ENCODE measurements at places on chromosomes 5 and 9. TPM values are rescaled to one million over a fixed set of nuclear protein-coding genes. Genes with fewer than 3 reads are reported as not detected.
A peak's percentile ranks its signal among the peaks of the same experiment; 100 is the strongest.

The EGR1 gene
- 68.4 TPM for total RNA-seq

The HSD17B3 gene
- total RNA-seq, result not detected

The NUP155 gene
- 13.1 TPM for total RNA-seq

DNA sequence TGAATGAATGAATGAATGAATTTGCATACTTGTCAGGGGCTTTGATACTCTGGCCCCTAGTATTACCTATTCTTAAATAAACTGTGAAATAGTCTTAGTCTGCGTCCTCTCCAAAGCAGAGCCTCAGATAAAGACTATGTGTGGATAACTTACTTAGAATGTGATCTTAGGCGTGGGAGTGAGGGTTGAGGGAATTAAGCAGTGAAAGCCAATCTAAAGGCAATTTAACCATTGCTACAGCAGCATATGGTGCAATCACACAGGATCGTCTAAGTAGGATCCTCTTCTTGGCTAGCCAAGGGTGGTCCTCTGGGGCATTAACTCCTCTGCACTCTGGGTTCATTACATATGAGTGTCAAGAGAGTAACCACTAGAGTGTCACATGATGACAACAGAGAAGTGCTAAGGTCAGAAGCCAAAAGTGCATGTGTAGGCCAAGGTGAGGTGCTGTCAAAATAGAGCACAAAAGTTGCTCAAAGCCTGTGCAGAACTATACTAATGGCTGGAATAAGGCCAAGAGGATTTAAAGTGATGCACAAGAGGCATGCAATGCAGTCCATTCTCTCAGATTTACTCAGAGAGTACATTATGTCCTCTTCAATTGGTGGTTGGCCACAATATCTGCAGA lies 274.4 kb upstream of the SEMA6A start:
- no peak for DNase-seq

GRCh38 chr9:37042421-37042820 lies 8.4 kb upstream of the PAX5 start:
- DNase-seq, result no peak

- DNase-seq, result no peak
These were observed 21.8 kb upstream of the CPEB4 start for GRCh38 chr5:173866243-173866857.

GRCh38 chr9:136977649-136978072 lies 357 bp downstream of the PTGDS start:
- no peak for DNase-seq

The IL7R gene
- 54.8 TPM for total RNA-seq

DNA sequence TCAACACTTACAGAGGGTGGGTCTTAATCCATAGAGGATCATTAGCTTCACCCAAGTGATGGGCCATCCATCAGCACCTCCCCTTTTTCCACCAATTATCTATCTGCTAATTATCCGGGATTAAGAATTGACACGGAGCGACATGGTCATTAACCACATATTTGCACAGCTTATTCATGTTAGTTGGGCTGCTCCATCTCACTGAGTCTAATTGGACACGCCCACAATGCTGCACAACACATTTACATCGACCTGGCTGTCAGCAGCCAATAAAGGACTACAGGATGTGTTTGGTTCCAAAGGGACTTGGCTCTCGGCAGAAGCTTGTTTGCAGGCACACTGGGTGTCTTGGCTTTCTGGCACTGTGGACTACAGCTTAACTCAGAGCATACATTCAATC lies 21.6 kb downstream of the FOXE1 start:
- no peak for DNase-seq

- DNase-seq, result no peak
These were observed 807.0 kb downstream of the TLE4 start for GRCh38 chr9:80378669-80379293.

GRCh38 chr5:68519143-68519542 lies 303.6 kb downstream of the PIK3R1 start:
- DNase-seq, result no peak

The C9 gene
- total RNA-seq, result not detected

DNA sequence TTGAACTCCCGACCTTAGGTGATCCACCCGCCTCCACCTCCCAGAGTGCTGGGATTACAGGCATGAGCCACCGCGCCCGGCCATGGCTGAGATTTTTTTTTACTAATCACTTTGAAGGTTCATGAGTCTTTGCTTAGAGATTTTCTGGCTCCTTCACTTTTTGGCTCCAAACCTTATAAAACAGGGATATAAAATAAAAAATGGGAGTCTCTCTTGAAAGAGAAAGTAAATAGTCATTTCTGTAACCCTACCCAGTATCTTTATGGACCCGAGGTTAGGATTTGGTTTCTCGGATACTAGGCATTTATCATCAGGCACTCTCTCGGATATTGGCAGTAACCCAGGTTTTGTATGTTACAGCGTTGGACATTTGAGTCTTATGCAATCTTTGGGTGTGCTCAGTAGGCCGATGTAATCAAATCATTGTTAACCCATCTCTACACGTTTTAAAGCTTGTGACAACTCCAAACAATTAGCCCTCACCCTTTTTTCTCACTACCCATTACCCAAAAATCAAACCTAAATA lies 25.3 kb downstream of the STXBP1 start:
- DNase-seq, result peak; percentile 15

The FOXE1 gene
- total RNA-seq, result not detected

The LAMC3 gene
- total RNA-seq, result 2.9 TPM

DNA sequence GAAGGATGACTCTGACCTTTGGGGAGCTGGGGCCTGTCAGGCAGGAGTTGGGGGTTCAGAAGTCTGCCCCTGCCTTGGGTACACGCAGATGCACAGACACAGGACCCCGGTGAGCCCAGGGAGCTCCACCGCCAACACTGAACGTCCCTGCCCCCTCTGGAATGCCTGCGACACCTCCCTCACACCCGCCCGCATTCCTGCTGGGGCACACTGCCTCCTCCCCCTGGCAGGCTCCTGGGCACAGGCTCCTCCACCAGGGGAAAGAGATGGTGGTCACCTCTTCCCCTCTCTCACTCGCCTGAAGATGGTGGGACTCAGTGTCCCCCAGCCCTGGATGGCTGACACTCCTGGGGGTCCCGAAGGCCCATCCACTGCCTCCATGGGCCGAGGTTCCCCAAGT lies 12.0 kb downstream of the CRB2 start:
- no peak for DNase-seq

The TAF11L10 gene
- total RNA-seq, result not detected

DNA sequence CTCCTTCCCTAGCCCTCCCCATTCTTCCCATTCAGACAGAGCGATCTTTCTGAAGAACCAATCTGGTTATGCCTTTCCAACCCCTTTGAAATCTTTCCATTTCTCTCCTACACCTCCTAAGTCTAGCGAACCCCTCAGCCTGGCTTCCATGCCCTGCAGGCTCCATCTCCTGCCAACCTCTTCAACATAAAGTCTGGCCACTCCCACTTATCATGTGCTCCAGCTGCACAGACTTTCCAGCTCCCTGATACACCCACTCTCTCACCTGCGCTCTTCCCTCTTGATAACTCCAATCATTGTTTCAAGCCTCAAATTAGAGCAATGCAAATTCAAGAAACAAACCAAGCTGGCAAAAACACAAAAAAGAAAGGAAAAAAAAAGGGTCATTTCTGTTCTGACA lies 3.8 kb upstream of the ORM1 start:
- DNase-seq, result no peak

GRCh38 chr5:148933903-148934432 lies 107.6 kb downstream of the ADRB2 start:
- DNase-seq, result no peak

The FAM78A gene
- 1.6 TPM for total RNA-seq

The SLC6A3 gene
- not detected for total RNA-seq

- DNase-seq, result peak; percentile 80
These were observed 5.8 kb upstream of the ST6GALNAC6 start for GRCh38 chr9:127905004-127905728.

The GARIN3 gene
- not detected for total RNA-seq

GRCh38 chr5:169527066-169527465 lies 56.5 kb upstream of the SPDL1 start:
- no peak for DNase-seq

DNA sequence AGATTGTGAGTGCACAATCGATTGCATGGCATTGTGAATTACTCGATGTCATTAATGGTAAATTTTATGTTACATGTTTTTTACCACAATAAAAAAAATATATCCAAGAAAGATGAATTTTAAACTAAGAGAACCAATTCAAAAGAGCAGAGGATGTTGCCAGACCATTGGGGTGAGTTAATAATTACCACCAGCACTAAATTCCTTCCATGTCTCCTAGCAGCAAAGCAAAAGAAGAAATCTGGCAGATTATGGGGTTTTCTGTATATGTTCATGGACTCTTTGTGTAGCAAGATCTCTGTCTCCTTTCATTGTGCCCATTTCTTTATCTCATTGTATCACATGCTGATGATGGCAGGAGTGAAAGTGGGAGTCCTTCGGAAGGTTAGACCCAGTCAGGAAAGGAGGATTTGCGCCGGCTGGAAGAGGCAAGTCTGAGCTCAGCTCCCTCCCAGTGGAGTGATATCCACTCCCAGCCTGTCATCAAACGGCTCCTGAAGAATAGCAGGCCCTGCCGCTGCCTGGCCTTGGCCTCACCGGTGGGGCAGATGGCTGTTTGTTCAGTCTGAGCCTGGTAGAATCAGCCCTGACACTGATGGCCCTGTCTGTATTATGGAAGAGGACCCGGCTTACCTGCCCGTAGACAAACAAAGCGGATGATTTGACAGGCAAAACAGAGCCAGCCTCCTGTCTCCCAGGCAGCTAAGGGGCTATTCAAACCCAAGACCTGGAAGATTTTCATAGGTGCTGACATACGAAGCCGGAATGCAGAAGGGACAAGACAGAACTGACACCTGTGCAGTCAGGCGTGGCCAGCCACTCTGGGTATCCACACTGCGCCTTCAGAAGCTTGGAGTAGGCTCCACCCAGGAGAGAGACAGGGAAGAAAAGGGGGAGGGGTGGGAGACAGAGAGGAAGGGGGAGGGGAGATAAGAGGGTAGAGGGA lies 21.9 kb upstream of the FOXE1 start:
- DNase-seq, result no peak

GRCh38 chr9:81083854-81084512 lies 605.4 kb downstream of the TLE1 start:
- no peak for DNase-seq

DNA sequence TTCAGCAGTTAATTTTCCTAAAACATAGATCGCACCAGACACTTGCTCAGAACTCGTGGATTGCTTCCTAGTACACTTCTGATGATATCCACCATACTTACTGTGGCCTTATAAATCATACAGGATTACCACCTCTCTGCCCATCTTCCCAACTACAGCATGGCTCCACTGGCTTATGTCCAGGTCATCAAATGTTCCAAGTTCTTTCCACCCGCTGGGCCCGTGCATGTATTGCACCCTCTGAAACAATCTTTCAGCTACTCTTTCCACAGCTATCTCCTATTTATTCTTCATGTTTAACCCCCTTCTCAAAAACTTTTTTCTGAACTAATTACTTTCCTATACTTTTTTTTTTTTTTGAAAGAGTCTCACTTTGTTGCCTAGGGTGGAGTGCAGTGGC lies 18.5 kb downstream of the FBXW2 start:
- no peak for DNase-seq

The NTNG2 gene
- total RNA-seq, result 1.1 TPM

The PTGES gene
- 0.75 TPM for total RNA-seq

DNA sequence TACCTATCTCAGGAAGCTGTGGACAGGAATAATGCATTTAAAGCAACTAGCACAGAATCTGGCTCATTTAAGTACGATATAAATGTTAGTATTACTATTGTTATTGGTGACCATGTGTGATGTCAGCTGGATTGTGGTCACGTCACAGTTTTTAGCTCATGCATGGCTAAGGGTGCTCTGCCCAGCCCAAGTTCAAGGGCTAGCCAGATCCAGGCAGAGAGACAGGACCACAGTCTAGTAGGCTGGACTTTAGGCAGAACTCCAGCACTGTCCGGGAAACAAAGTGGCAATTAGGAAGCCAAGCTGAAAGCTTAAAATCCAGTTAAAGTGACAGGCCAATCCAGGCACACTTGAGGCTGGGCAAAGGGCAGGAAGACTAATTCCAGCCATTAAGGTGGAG lies 273.6 kb downstream of the ADAMTSL1 start:
- no peak for DNase-seq

DNA sequence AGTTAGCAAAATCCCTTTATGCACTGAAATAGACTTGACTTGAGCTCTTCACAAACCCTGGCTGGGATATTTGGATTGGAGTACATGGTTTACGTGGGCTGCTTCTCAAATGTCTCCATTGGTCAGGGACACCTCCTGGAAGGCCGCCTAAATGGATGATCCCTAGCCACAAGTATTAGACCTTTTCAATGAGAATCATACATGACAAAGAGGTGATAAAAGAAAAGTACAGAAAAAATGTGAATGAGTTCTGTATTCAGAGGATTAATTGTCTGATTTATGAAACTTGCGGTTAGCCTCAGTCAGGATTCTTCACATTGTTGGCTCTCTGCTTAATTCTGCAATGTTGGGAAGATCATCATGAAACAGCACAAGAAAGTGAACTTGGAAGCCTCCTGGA lies 752.8 kb upstream of the ADAMTS16 start:
- DNase-seq, result no peak

The OLFM1 gene
- 7.8 TPM for total RNA-seq

DNA sequence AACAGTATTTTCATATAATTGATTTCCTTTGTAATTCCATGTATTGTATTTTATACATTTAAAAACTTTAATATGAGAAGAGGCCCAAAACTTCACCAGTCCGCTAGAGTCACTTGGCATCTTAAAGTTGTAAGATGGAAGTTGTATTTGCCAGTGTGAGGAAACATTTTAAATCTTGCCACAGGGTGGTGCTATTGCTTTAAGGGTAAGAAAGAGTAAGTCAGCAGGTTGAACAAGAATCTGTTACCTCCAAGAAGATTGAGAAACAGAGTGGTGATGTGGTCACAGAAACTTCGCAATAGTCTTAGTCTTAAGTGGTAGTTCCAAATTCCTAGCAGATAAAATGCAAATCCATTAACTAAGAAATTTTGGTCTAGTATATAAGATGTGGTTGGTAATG lies 39.8 kb upstream of the RANBP6 start:
- DNase-seq, result peak; percentile 22

The PTPRD gene
- total RNA-seq, result 55.6 TPM

The CDC20B gene
- not detected for total RNA-seq

The OGN gene
- 8.3 TPM for total RNA-seq

- DNase-seq, result no peak
These were observed 4.2 kb downstream of the MYORG start for GRCh38 chr9:34372467-34373011.

GRCh38 chr5:89128092-89128491 lies 245.1 kb upstream of the MEF2C start:
- DNase-seq, result no peak

DNA sequence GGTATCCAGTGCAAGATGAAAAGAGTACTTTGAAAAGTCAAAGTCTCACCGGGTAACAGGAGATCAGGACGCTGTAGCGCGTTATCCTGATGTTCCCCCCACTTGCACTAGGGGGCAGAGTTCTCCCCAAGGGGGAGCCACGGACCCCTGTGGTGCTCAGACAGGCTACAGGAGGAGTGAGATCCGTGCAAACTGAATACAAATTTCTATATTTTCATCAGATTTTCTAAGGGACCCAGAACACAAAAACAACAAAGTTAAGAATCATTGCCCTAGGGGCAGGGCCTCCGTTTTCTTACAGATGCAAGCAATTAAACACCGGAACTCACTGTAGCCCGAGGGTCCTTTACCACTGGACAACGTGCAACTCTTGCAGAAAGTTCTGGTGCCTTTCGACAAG lies 2.0 kb downstream of the MYO10 start:
- DNase-seq, result peak; percentile 79
